C1 segment of cervical spinal cord (tissue), 14 donors: ENCODE measurements at places on chromosomes 5 and 9.

- DNase-seq, result no peak
Observed at GRCh38 chr9:114221706-114222465, 66.5 kb downstream of the COL27A1 start.

DNA sequence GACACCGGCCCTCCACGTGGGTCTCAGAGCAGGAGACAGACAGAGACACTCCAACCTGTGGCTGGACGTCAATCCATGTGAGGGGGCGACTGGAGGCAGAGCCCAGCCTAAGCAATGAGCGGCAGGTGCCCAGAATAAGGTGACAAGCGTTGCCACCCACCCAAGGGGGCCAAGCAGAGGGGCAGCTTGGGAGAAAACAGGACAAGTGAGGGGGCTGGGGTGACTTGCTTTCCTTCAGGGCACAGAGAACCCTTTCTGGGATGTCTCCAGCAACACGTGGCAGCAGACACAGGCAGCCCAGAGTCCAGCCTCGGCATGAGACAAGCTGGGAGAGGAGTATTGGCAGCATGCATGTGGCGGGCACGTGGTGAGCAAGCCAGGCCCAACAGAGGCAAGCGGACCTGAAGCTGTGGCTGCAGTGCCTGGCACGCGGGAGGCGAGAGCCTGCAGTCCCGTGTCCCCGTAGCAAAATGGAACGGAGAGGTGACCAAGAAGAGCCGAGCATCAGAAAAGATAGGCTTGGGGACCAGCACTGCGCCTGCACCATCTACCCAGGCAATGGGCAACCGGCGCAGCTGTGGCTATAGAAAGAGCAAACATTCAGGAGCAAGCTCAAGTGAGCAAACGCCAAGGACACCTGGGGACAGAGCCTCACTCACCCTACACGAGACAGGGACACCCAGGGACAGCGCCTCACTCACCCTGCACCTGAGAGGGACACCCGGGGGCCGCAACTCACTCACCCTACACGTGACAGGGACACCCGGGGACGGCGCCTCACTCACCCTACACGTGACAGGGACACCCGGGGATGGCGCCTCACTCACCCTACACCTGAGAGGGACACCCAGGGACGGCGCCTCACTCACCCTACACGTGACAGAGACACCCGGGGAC, 6.2 kb downstream of the TERT start:
- DNase-seq, result no peak

DNA sequence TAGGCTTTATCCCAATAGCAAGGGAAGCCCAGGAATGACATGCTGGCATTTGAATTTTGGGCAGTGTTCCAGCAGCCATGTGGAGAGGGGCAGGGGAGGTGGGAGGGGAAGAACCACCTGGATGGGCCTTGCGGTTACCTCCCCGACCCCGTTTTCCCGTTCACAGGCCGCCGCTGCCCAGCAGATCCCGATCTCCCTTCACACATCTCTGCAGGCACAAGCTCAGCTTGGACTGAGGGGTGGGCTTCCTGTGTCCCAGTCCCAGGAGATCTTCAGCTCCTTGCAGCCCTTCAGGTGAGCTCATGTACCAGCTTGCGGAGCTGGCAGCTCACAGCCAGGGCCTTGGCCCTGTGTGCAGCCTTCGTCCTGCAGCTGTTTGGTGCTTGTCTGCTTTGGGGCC, 15.7 kb upstream of the POMT1 start:
- DNase-seq, result no peak

DNA sequence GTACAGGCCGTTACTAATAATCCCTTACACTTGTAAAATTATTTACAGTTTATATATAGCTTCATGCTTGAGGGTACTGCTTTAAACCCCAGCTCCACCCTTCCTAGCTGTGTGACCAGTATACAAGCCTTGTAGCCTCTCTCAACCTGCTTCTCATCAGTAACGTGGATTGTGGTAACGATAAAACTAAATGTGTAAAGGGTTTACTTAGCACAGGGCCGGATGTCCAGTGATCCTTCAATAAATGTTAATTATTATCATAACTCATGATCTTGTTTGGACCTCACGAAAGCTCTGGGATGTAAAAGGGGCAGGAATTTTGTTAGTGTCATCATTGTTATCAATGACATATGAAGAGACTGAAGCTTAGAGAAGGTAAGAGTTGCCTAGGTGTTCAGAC, 7.5 kb upstream of the ARSI start:
- DNase-seq, result no peak

- DNase-seq, result no peak
Observed at GRCh38 chr9:129489838-129490582, 130.9 kb downstream of the C9orf50 start.

DNA sequence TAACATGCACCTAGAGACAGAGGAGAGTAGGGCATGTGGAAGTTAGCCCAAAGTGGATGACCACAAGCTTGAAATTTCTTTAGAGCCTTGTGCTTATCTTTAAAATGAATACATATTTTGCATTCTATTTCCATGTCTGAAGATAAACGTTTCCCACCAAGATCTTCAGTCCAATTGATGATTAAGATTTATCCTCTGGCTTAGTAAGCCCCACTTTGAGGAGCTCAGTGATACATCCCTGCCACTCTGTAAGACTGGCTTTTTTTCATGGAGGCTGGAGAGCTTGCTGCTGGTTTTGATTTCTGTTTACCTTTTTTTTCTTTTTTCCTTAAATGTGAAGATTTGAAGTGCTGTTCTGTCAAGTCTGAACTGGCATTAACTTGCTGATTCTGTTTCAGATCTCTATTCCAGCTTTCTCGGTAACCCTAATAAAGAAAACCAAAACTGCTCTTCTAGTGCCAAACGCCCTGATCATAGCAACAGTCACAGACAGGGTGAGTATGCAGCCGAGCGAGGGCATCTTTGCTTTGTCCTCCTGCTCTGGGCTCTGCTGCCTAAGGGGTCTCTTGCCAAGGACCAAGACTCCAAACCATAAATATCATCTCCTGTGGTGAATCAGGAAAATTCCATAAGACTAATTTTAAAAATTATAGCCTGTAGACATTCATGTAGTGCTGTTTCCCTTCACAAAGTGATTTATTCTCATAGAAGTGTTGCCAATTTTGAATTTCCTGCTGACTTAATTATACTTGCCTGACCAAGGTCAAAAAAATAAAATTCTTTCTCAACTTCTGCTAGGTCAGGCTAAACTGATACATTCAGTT, 54.3 kb downstream of the GRAMD2B start:
- DNase-seq, result peak; percentile 36

GRCh38 chr9:16039988-16040761, 487.3 kb downstream of the CCDC171 start:
- DNase-seq, result no peak

GRCh38 chr5:2751592-2752021, at the start of gene IRX2:
IRX2 (minus strand) TSS chr5:2751677; CDS start chr5:2751413, 264 bp downstream.
- peak; percentile 37 for DNase-seq

GRCh38 chr5:168776070-168776469, 196.9 kb upstream of the PANK3 start:
- no peak for DNase-seq

GRCh38 chr5:59189472-59190244, 606.8 kb downstream of the RAB3C start:
- DNase-seq, result no peak

GRCh38 chr9:71929791-71930440, 18.5 kb downstream of the C9orf85 start:
- no peak for DNase-seq

DNA sequence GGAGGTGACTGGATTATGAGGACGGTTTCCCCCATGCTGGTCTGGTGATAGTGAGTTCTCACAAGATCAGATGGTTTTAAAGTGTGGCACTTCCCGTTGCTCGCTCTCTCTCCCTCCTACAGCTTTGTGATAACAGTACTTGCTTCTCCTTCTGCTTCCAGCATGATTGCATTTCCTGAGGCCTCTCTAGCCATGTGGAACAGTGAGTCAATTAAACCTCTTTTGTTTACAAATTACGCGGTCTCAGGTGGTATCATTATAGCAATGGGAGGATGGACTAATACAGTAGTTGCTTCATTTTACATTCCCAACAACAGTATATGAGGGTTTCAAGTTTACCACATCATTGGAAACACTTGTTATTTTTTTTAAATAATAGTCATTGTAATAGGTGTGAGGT, 937.3 kb upstream of the ARRDC3 start:
- no peak for DNase-seq

GRCh38 chr5:129904667-129905472, 605 bp downstream of the CHSY3 start:
- peak; percentile 25 for DNase-seq

GRCh38 chr9:136542241-136543040, 3.4 kb downstream of the NOTCH1 start:
- peak; percentile 28 for DNase-seq
